ENCODE measurements at places on chromosomes 16 and 17.
A peak's percentile ranks its signal among the peaks of the same experiment; 100 is the strongest.

GRCh38 chr16:85403693-85404092 lies 209.4 kb upstream of the GSE1 start:
- no peak for DNase-seq

DNA sequence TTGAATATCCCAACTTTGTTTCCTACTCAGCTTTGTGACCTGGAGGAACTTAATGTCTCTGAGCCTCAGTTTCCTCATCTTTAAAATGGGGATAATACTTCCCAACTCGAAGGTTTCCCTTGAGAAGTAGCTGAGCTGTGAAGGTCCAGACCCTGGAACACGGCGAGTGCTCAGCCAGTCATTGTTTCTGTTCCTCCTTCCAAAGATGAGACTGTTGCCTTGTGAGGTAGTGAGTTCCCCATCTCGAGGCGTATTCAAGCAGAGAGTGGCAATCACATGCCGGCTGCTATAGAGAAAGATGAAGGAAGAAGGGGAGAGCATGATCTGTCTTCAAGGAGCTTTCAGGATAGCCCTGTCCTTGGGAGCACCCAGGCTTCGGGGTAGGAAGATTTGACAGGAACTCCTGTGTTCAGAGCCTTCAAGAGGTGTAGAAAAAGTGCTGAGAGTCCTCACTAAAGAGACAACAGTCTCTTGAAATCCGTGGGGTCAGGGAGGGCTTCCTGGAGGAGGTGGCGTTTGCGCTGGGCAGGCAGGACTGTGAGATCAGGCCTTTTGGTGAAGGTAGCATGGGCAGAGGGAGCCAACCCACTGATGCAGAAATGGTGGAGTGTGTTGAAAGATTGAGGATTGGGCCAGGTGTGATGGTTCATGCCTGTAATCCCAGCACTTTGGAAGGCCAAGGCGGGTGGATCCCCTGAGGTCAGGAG lies 27.2 kb downstream of the SPNS2 start:
- DNase-seq, result no peak

DNA sequence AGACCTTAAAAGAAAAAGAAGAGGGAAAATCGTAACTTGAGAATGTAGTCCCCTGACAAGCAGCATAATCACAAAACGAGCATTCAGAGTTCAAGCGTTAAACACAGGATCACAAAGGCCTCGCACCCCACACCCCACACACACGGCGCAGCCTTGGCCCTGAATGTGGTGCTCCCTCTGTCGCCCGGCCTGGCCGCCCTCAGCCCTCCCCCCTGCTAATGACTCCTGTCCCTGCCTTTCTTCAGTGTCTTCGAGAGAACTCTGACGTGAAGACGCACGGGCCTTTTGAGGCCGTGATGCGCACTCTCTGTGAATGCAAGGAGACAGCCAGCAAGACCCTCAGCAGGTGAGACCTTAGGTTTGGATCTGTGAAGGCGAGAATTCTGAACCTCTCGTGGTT lies 47.5 kb upstream of the ENDOV start:
- DNase-seq, result no peak

DNA sequence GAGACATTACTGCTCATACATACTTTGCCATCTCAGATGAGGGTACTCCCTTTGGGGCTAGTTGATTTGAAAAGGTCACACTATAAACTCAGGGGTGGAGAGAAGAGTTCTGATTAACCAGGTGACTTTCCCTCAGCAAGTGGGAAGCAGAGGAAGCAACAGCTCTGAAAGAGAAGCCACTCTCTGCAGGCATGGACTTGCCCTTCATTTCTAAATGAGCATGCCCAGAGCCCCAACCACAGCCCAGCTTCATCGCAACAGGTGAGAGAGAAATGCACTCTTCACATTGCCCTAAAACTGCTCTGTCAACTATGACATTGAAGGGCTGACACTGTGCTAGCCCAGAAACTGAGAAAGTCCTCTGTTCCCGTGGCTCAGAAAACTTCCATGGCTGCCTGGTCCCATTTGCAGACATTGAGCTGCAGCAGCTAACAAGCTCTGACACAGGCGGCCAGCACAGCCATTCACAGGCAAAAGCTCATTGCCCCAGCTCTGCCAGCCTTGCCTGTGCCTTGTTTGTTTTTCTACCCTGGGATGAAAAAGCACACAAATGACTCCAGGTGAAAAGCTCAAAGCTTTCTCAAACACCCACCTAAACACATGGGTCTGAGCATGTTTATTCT lies 419.8 kb upstream of the DYNLRB2 start:
- no peak for DNase-seq

DNA sequence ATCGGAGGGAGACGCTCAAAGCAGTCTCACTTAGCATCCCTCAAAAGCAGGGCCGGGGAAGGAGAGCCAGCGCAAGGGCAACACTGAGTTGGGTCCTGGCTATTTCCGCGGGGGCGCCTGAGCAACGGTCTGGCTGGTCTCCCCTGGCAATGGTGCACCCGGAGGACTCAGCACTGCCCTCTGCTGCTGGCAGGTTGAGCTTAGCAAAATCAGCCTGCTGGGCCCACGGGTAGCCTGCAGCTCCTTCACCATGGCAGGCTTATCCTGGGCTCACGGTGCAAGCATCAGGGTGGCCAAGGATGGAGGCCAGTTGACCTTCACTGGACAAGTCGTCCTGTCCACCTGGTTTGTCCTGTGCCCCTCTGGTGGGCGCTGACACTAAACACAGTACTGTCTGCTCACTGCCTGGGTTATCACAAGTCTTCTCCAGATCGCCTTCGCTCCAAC lies 14.4 kb upstream of the ALDH3A1 start:
- no peak for DNase-seq

DNA sequence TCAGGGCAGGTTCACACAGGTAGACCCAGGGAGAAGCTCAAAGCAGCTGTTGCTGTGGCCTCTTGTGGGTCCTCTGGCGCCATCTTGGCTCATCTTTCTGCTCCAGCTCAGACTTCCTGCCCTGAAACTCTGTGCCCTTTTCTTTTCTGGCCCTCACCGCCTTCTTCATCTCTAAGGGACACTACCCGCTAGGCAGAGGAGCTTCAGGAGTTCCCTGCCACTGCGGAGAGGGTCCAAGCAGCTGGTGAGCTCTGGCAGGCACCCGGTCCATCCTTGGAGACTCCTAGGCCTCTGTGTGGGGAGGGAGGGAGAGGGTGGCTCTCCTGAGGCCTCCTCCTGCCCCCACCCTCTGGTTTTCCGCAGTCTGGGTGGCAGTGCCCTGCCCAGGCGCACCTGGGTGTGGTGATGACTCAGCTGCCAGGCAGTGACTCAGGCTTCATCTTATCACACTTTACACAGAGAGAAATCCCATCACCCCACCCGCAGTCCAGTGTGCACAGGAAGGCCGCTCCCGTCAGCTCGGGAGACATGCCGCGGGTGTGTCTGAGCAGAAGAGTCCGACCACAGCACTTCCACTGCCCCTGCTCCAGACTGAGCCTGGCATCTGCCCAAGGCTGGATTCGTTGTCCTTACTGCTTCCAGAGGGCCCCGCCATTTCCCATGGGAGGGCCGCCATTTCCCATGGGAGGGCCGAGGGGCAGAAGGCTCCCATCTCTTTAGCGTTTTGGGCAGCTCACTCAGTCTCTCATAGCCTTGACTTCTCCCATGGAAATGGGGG lies 7.3 kb downstream of the NT5C start:
- DNase-seq, result no peak

DNA sequence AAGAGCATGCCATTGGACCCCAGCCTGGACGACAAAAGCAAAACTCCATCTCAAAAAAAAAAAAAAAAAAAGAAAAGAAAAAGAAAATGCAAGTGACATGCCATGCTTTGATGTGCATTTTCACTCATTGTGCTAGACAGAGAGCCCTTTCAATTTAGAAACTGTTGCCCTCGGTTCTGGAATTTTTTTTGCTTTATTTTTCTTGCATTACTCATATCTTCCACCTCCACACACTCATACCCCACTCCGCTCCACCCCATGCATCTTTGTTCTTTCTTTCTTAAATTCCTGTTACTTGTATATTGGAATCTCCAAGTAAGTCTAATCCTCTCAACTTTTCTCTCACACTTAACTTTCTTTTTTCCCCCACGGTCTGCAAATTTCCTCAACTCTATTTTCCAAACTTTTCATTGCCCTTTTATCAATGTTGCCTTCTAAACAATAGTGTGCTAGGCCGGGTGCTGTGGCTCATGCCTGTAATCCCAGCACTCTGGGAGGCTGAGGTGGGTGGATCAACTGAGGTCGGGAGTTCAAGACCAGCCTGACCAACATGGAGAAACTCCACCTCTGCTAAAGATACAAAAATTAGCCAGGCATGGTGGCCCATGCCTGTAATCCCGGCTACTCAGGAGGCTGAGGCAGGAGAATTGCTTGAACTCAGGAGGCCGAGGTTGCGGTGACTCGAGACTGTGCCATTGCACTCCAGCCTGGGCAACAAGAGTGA lies 16.8 kb upstream of the SUZ12 start:
- DNase-seq, result no peak

GRCh38 chr16:71840052-71840451 lies 5.7 kb upstream of the ATXN1L start:
- DNase-seq, result no peak

DNA sequence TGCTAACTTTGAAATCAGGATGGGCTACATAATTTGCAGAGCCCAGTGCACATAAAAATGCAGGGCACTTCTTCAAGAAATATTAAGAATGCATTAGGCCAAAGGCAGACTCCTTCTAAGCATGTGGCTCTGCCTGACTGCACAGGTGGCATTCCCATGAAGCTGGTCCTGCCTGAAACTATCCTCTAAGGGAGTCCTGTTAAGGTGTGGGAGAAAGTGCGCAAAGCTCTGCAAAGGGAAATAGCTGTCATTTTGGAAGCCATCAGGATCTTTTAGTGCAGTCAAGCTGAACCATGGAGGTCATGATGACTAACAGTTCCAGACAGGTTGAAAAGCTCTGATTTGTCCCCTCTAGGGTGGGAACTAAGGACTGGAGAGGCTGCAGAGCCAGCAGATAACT lies 41.9 kb upstream of the CRHR1 start:
- no peak for DNase-seq

DNA sequence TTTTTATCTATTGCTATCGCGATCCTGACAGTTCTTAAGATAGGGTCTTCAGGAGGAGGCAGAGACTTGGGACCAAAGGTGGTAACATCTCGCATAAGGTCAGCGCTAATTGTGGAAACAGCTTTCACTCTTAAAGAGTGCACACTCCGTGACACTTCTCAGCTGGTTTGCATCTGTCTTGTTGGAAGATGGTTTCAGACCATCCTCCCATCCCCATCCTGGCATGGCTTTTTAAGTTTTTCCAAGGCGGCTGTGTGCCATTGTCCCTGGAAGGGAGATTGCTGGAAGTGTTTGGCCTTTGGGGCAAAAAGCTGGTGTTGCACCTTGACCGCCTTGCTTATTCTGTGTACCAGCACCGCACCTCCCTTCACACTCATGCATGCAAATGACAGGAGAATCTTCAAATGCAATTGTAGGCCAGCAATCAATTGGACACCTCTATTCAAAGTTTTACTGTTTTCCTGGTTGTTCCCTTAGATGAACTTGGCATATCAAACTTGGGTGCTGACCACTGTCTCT lies 1.5 kb downstream of the SOCS7 start:
- DNase-seq, result no peak

DNA sequence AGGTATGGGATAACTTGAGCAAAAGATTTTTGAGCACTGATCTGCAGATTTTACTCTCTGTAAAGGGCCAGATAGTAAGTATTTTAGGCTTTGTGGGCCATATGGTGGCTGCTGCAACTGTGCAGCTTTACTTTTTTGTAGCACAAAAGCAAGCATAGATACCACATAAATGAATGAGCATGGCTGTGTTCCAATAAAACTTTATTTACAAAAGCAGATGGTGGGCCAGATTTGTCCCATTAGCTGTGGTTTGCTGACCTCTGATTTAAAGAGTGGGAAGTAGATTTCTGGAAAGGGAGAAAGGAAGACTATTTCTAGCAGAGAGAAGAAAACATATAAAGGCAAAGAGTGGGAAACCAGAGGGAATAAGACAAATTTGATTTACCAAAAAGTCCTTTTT lies 298.5 kb upstream of the HSBP1 start:
- DNase-seq, result no peak

GRCh38 chr16:31061813-31062440 lies 12.1 kb downstream of the ZNF668 start:
- no peak for DNase-seq

DNA sequence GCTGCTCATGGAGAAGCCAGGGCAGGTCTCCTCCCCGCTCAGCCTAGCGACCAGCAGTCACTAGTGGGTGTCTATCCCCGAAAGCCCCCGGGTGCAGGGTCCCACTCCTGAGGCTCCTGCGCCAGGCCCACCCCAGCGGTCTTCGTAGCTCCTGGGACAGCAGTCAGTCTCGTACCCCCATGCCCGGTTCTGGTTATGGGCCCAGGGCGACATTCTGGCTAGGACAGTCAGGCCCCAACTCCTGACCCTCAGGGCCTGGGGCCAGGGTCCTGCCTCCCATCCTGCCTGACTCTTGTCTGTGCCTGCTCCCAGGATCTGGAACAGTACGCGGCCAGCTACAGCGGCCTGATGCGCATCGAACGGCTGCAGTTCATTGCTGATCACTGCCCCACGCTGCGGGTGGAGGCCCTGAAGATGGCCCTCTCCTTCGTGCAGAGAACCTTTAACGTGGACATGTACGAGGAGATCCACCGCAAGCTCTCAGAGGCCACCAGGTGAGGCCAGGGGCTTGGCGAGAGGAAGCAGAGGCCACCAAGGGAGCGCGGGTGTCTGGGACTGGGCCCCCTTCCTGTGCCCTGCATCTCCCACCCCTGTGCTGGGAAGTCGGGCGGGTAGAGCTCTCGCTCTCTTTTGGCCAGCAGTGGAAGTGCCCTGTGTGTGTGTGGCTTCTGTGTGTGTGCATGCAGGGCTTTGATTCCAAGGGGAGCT lies 2.0 kb downstream of the GPS1 start:
- DNase-seq, result no peak

- peak; percentile 57 for DNase-seq
Observed at GRCh38 chr17:81607431-81607830, 29.5 kb downstream of the NPLOC4 start.

GRCh38 chr16:56897026-56897799 lies 32.2 kb downstream of the SLC12A3 start:
- no peak for DNase-seq

- DNase-seq, result no peak
Observed at GRCh38 chr17:79836972-79837887, 2.0 kb downstream of the CBX4 start.

- DNase-seq, result no peak
Observed at GRCh38 chr17:57908278-57908677, 46.9 kb downstream of the CUEDC1 start.

- DNase-seq, result no peak
Observed at GRCh38 chr16:84897911-84898377, 78.2 kb downstream of the CRISPLD2 start.

- DNase-seq, result no peak
Observed at GRCh38 chr17:22171631-22172030, 479.3 kb downstream of the KCNJ18 start.

- DNase-seq, result no peak
Observed at GRCh38 chr16:77307426-77308162, 108.4 kb downstream of the SYCE1L start.

Data from astrocyte of the cerebellum (primary cell).